ENCODE measurements at places on chromosomes 7 and 10.

GRCh38 chr7:24318326-24318725, 34.3 kb downstream of the NPY start:
- DNase-seq: no peak

DNA sequence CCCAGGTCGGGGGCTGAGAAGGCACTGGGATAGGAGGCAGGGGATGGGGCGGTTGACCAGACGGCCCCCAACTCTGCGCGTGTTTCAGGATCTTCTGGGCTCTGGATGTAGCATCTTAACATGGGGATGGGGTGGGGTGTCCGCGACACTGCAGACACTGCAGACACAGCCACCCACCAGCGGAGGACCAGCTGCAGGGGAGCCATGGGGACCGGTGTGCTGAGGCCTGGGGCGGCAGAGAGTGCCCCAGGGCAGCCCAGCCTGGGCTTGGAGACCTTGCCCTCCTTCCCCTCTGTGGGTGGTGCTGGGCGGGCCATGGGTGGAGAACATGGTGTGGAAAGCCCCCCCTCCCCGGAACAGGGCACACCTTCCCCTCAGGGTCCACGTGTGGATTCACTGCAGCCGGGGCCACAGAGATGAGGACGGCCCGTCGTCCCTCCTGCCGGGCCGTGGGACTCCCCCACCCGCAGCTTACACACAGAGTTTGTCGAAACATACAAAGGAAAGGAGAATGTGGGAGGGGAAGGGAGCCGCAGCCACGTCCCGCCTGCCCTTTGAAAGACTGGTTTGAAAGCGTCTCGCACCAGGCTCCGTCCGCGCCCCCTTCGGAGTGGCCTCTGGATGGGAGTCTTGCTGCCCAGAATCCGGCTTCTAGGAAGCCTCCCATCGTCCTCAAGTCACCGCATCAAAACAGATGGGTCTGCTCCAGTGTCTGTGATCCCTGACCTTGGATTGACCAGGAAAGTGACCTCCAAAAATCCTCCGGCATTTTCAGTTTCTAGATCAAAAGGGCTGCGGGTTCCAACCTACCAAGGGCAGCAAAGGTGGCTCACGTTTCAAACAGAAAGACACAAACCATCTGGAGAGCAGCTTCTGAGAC, 91.5 kb upstream of the TCERG1L start:
- no peak for DNase-seq

DNA sequence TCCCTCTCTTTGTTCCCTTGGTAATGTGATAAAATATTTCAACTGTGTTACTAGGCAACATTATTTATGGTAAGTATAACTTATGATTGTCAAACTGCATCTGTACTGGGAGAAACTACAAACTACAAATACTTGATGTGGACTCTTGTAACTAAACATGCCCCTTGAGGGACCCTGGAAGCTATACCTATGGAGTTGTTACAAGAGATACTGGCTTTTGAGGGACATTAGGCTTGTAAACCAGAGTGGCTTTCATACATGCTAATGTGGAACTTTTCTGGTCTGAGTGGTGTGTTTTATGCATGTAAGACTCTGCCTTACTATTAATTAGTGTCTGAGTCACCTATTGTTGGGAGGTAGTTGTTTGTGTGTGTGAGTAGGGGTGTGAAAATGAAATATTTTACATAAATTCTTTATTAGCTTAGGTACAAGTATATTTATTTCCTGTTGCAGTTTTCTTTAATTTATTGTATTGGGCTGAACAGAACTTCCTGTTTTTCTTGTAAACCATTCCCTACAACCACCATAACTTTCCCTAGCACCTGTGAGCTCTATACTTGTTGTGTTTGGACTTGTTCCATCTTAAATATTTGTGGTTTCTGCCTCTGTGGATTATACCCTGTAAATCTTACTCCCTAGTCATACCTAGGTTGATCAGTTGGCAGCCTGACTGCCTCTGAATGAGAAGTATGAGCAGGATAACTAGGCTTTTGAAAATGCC, 49.8 kb downstream of the STK31 start:
- DNase-seq: no peak

DNA sequence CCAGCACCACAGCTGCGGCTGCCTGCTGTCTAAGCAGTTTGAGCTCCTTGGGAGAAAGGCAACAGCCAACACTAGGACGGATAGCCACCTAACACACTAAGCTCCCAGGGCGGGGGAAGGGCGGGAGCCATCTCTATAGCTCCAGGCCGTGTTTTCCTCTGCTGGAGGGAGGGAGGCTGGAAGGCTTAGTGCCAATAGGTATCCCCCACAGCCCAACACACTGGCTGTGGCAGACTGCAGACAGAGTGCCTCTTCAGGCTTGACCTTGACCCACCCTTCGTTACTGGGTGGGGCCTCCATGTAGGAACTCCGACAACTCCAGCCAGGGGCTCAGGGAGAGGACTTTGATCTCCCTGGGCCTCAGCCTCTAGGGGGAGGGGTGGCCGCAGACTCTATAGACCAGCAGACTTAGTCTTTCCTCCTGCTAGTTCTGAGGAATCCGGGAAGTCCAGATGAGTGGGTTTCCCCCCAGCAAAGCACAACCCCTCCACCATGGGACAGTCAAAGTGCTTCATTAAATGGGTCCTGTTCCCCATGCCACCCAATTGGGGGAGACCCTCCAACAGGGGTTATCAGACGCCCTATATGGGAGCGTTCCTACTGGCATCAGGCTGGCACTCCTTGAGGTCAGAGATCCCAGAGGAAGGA, 314.4 kb upstream of the MKI67 start:
- DNase-seq: no peak

GRCh38 chr10:101189461-101190401, 39.5 kb downstream of the LBX1 start:
- no peak for DNase-seq

DNA sequence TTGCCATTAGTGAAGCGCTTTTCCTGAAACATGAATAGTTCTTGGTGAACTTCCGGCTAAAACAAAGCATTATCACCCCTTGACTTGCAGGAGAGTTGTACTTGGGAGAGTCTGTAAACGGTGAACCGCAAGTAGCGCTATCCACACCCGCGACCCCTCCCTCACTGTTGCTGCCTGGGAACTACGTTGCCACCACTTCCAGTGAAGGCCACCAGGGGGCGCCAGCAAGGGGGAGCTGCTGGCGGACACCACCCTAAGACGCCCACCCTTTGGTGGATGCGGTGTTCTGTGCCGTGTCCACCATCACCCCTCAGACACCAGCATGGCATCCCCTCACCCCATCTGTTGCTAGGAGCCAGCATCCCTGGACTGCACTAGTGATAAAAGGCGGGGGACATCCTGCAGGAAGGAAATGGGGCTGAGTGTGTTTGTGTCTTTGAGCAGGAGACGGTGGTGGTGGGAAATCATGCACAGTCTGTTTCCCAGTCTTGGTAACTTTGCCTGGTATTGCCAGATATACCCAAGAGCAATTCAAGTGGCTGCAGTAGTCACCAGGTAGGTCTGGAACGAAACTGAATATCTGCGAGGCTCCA, 298.2 kb downstream of the FRMD4A start:
- peak; percentile 49 for DNase-seq

DNA sequence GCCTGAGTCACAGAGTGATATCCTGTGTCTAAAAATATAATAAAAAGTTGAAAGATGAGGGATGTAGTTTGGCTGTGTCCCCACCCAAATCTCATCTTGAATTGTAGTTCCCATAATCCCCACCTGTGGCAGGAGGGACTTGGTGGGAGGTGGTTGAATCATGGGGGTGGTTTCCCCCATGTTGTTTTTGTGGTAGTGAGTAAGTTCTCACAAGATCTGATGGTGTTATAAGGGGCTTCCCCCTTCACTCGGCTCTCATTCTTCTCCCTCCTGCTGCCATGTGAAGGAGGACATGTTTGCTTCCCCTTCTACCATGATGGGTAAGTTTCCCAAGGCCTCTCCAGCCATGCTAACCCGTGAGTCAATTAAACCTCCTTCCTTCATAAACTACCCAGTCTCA, 25.1 kb upstream of the UBE3C start:
- DNase-seq: no peak

DNA sequence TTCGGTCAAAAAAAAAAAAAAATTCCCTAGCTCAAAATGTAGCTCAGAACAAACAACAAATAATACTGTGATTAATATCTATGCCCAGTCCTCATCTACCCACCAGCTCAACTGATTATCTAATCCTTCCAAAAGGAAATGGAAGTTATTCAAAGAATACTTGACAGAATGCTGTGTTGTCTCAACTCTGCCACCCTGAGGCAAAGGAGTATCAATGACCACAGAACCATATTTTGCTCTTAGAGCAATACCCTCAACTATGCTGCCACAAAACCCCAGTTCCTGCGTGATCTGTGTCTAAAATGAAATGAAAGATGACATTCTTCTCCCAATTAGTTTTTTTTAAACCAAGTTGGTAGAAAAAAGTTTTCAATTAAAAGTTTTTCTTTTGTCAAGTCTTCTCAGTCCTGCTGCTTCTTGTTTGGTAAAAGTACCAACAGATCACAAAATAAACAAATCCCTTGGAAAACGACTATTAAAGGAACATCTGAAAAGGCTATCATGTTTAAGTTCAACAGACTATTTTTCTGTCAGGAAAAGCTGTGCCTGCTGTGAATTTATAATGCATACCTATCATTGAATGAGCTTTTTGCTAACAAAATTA, 21.6 kb downstream of the RBM28 start:
- DNase-seq: no peak

- DNase-seq: no peak
These were observed 1.7 kb downstream of the AEBP1 start for GRCh38 chr7:44105832-44106231.

GRCh38 chr10:59748834-59749233, 4.4 kb downstream of the MRLN start:
- no peak for DNase-seq

DNA sequence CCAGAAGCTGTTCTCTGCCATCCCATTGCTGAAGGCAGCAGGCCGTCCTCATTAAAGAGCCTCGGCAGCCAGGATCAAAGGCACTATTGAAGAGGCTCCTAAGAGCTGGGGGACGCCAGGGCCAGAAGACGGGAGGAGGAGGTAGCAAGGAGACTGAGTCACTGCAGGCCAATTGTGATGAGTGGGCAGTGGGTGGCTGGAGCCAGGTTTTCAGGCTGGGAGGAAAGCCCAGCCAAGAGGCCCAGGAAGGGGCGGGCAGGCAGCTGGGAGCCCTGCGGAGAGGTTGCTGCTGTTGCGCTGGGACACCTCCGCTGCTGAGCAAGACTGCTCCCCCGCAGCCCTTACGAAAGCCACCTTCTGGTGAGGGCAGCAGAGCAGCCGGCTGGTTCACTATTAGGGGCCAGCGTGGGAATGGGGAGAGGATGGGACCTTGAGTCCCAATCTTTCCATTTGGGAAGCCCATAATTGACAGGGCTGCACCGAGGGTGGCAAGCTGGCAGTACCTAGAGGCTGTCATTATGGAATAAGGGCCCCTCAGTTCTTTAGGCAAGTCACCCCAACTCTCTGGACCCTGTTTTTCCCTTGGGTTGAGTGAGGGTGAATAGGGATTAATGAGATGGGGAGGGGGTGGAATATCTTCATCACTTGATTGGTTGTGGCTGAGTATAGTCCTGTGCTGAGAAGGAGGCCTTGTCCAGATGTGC, 48.4 kb downstream of the UNC5B start:
- DNase-seq: no peak

DNA sequence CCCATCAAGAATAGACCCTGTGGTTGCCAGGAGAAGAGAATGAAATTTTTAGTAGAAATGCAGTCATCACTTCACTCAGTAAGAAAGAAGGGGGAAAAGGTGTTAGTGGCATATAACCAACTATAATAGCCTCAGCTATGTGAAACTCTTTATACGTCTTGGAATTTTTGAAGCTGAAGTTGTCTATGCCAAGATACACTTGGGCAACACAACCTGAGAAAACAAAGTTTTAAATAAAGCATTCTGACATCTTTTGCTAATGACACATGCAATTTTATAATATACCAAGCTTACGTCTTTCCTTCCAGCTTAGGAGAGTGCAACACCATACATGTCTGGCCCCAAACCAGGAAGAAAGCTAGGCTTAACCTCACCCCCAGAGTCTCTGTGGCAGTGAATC, 40.8 kb upstream of the ZNF438 start:
- DNase-seq: no peak

GRCh38 chr7:148884299-148885022, 370 bp upstream of the EZH2 start:
- DNase-seq: peak; percentile 93

- DNase-seq: no peak
These were observed 17.6 kb downstream of the ENTPD7 start for GRCh38 chr10:99676895-99677294.

GRCh38 chr7:107044347-107045194, at the start of gene PRKAR2B:
Gene PRKAR2B (plus strand): TSS chr7:107044705. CDS start chr7:107044908, 203 bp downstream.
- peak; percentile 65 for DNase-seq

DNA sequence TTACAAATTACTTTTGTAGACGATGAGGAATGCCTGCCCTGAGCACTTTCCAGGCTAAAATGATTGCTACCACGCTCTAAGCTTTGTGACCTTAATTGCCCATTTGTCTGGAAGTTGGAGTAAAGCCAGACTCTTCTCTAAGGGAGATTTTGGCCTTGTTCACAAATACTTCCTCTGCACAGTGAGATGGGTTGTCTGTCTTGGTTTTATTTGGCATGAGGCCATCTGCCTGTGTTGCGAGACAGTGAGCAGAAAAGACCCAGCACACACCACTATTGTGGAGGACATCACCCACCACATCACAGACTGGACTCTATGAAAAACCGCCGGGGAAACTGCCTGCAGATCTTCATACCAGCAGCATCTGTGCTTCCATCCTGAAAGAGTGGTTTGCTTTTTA, 138.4 kb downstream of the BICC1 start:
- DNase-seq: no peak

DNA sequence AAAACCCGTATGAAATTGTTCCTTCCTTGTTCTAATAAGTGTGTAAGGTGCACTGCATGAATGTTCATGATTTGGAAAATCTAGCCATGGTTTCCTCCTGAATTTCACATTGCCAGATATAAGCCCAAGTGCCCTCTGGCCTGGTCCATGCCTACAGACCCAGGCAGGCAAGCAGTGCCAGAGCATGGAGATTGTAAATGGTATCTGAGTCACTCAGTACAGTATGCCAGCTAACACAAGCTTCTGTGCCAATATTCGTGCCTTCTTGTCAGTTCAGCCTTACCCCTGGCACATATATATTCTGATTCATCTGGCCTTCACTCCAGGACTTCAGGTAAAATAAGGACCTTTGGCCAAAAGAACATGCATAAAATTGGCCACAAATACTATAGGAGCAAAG, 38.4 kb upstream of the PDE1C start:
- no peak for DNase-seq

Data from activated CD4-positive, CD25-positive, alpha-beta regulatory T cell treated with anti-CD3 and anti-CD28 coated beads, Interleukin-2, amount 50 U/mL, for 72 hours (primary cell).